ENCODE measurements at places on chromosomes 1 and 21.
A peak's percentile ranks its signal among the peaks of the same experiment; 100 is the strongest.

GRCh38 chr1:200861937-200862647, 10.7 kb upstream of the GPR25 start:
- no peak for DNase-seq

GRCh38 chr1:27379564-27380122, 3.5 kb downstream of the CD164L2 start:
- DNase-seq = no peak

- DNase-seq = no peak
Measured at GRCh38 chr1:180793451-180793850, 119.2 kb upstream of the KIAA1614 start.

DNA sequence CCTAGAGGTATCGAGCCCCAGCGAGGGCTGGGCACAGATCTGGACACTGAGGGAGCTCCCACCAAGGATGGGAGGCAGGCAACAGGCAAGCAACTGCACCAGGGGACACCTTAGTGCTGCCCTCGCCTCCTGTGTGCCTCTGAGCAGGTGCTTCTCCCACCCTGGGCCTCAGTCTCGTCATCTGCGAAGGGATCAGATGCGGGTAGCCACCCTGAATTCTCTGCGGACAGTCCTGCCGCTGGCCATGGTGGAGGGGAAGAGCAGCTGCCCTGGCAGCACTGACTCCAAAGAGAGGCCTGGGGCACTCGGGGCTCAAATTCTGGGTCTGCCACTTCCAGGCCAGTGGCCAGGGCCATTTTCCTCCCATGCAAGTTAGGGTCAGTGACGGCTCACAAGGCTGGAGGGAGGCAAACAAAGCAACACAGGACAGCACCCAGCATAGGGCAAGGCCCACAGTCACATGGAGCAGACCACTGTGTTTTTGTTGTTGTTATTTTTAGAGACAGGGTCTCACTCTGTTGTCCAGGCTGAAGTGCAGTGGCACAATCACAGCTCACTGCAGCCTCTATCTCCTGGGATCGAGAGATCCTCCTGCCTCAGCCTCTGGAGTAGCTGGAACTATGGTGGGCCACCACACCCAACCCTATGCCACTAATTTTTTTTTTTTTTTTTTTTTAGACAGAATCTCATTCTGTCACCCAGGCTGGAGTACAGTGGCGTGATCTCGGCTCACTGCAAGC, 7.1 kb upstream of the SDC3 start:
- DNase-seq = no peak

- DNase-seq = no peak
Measured at GRCh38 chr21:42654913-42655795, 1.7 kb downstream of the PDE9A start.

DNA sequence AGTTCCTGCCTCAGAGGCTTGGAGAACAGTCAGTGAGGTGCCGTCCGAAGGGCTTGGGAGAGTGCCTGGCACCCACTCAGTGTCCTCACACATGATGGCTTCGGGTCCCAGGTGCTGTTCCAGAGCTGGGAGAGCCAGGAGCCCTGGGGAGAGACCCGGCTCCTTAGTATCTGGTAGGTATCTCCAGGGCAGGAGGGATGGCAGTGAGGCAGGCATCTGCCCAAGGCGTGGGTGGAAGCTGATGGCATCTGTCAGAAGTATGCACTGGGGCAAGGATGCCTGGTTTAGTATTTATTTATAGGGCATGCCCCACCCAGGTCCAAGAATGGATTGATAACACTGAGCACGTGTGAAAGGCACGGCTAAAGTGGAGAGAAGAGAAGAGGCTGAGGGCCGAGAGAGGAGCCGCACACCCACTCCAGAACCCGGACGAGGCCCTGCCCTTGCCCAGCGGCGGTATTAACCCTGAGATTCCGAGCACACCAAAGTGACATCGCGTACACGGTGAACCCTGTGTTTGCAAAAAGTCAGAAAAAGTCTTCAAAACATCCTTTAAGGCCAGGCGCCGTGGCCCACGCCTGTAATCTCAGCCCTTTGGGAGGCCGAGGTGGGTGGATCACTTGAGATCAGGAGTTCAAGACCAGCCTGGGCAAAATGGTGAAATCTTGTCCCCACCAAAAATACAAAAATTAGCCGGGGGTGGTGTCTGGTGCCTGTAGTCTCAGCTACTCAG, 2.4 kb downstream of the TP73 start:
- no peak for DNase-seq

- no peak for DNase-seq
Measured at GRCh38 chr1:58805716-58806571, 22.1 kb upstream of the JUN start.

DNA sequence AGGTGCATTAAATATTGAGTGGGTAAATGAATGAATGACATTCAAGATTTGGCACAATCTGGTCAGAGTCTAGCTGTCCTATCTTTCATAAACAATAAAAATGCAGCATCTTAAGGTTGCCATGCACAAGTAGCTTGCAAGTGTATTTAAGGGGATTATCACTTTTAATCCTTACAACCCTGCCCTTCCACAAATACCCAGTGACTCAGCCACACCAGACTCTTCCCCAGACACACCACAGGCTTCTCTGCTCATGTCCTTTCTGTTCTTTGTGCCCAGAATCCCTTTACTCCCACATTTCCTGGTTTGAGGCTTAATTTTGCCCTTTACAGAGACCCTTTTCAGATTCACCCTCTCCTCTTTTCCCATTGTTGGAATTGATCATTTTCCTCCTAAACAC, 59.8 kb downstream of the KIRREL1 start:
- no peak for DNase-seq

GRCh38 chr1:14894811-14895560, 258.6 kb upstream of the TMEM51 start:
- DNase-seq = no peak

- DNase-seq = peak; percentile 79
Measured at GRCh38 chr1:156082309-156083091, at the start of gene MEX3A. Gene MEX3A (minus strand): TSS chr1:156082465. CDS start chr1:156081998, 467 bp downstream.

- DNase-seq = no peak
Measured at GRCh38 chr1:197671140-197671539, 104.1 kb downstream of the DENND1B start.

DNA sequence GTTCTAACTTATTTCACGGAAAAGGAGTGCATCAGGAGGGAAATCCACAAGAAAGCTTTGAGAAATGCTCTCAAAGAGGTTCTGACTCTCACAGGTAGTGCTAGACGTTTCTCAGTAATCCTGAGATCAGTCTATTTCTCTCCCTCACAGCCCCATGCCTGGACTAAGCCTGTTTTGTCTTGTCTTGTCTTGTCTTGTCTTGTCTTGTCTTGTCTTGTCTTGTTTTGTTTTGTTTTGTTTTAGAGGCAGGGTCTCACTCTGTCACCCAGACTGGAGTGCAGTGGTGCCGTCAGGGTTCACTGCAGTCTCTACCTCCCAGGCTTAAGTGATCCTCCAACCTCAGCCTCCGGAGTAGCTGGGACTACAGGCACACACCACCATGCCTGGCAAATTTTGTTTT, 133.3 kb upstream of the SGIP1 start:
- DNase-seq = no peak

DNA sequence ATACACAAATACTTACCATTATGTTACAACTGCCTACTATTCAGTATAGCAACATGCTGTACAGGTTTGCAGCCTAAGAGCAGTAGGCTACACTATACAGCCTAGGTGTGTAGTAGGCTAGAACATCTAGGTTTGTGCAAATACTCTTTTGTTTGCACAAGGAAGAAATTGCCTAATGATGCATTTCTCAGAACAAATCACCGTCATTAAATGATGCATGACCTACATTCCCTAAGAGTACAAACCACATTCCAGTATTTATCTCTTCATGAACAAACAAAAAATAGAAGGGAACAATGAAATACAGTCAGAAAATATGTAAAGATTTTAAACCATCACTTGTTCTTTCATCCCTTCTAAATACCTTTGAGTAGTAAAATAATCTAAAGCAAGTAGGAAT, 109.7 kb upstream of the HP1BP3 start:
- DNase-seq = no peak

- no peak for DNase-seq
Measured at GRCh38 chr1:25825605-25826004, 5.9 kb downstream of the MTFR1L start.

DNA sequence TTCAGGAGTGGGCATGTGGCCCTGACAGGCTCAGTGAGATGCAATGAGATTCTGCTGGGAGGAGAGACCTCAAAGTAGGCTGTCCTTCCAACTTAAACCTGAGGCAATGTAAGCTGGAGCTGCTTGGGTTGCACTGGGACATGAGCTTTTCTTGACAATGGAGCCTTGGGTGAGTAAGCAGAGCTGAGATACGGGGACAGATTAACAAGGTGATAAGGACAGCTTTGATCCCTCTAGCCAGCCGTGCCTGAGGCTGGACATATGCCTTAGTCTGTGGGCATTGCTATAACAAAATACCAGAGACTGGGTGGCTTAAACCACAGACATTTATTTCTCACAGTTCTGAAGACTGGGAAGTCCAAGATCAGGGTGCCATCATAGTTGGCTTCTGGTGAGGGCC, 18.3 kb upstream of the NGF start:
- no peak for DNase-seq

DNA sequence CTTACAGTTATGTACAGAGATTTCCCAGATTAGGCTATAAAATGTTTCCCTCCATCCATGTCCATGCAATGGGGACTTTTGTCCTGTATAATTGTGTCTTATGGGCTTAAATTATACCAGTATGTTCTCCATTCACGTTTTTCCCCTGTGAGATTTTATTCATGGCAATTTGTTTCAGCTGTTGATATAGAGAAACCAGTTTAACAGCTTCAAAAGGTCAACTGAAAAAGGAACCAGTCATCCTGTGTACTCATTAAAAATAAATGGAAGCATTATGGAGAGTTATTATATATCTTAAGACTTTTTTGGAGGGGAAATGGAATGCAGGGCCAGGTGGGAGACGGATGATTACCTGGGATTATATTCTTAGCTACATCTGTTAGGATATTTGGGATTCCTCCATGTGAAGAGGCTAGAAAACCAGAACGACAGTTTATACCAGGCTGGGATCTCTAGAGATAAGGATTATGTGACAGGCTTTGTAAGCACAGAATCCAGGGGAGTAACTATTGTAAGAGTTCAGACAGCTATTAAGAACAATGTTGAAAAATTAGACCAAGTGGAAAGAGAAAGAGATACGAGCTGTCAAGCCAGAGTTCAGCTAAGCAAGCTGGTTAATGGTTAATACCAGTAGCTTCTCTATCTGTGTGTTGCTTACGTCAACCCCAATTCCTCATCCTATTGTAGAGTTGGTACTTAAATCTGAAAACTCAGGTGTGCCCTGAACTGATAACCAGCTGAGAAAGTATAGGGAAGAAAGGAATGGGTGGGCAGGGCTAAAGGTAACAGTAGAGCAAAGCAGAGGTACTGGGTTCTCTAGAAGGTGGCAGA, 12.4 kb upstream of the ZNF697 start:
- no peak for DNase-seq

DNA sequence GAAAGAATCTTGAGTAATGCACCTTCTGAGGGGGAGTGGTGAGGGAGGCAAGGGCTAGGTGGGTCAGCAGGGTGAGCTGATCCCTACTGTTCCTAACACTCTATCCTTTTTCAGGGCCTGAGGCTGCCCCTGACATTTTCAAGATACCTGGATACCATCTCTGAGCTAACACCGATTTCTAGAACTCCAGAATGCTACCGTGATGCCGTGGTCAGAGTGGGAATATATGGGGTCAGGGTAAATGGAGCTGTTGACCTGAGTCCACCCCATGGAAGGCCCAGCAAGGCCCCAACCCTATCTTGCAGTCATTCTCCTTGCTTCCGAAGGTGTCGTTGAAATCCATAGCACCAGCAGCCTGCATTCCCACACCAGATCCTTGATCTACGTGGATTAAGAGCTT, 18.0 kb upstream of the PTPRF start:
- DNase-seq = no peak

- DNase-seq = peak; percentile 67
Measured at GRCh38 chr1:176880955-176881595, 283.4 kb downstream of the ASTN1 start.

- no peak for DNase-seq
Measured at GRCh38 chr21:35426469-35426868, 377.4 kb upstream of the RUNX1 start.

- DNase-seq = no peak
Measured at GRCh38 chr1:168631671-168632400, 55.4 kb downstream of the XCL1 start.

DNA sequence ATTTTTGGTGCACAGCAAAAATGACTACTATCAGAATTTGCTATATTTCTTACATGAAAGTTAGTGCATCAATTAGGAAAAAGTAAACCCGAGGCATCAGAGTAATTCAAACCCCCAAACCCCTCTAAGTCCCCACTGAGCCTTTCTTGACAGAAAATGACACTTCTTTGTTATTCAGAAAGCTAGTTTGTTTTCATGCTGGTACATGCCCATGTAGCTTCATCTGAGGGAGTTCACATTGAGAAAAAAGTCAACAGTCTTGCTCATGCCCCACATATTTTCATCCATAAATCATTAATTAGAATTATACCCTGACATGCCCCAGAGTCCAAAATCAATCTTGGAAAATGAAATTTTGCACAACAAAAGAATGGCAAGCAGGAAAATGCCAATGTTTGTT, 39.9 kb upstream of the PDC start:
- DNase-seq = no peak

DNA sequence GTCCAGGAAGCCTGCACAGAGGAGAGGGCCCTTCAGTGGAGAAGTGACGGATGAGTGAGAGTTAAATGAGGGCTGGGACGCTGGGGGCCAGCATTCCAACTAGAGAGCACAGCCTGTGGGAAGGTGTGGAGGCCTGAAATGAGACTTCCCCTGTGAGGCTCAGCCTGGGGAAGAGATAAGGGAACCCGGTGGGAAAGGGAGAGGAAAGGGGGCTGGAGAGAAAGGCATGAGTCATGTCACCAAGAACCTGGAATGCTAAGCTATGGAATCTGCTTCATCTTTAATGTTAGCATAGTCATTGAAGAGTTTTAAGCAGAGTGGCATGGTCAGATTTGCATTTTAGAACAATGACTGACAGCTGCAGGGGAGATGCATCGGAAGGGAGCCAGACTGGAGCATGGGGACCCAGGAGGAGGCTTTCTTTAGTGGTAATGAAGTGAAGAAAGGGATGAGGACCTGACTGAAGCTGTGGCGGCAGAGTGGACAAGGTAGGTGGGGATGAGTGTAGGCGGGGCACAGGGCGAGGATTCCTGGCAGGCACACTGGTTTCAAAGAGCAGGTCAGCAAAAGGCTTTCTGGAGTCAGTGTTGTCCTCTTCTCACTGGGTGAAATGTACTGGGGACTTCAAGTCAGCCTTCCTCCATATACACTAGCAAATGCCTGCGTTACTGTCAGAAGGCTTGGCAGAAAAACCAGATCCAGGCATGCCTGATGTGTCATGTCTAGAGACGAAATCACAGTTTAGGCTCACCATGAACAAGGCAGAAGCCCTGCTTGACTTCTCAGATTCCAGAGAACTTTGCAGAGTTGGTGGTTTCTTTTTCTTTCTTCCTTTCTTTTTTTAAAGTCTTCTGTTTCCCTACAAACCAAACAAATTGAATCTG, 8.0 kb downstream of the RGL1 start:
- DNase-seq = no peak

- no peak for DNase-seq
Measured at GRCh38 chr21:40454057-40454456, 392.9 kb downstream of the DSCAM start.

GRCh38 chr1:15016526-15016925, 137.0 kb upstream of the TMEM51 start:
- no peak for DNase-seq

Data from ovary (tissue), 10 donors.